ENCODE measurements at places on chromosomes 2 and 18. TPM values are rescaled to one million over a fixed set of nuclear protein-coding genes. Genes with fewer than 3 reads are reported as not detected.

- H3K36me3 ChIP-seq, result no peaks in the 10 kb centered on the region
- H3K4me3 ChIP-seq, result no peak overlapping the region
- H3K27ac ChIP-seq, result no peak overlapping the region
- no peak for DNase-seq
- H3K27me3 ChIP-seq, result no peaks in the 10 kb centered on the region
These were observed 95.8 kb downstream of the TMEM163 start for GRCh38 chr2:134623046-134623445.

DNA sequence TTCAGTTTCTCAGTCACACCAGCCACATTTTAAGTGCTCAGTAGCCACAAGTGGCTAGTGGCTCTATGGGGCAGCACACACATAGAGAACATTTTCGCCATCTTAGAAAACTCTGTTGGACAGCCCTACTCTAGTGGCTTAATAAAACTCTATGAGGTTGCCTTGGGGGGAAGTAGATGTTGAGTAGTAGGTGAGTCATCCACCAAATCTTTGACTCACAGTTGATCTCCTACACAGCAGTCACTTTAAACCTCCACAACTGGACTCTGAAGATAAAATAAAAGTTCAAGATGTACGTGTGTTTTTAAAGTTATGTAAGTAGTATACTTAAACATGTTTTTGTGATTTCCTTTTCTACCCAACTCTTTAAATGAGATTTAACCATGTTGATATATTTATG lies 379.0 kb downstream of the SETBP1 start:
- H3K4me1 ChIP-seq, result no peaks in the 10 kb centered on the region
- H3K27me3 ChIP-seq, result no peaks in the 10 kb centered on the region
- DNase-seq, result no peak
- H3K4me3 ChIP-seq, result no peak overlapping the region
- no peak overlapping the region for H3K27ac ChIP-seq
- H3K36me3 ChIP-seq, result no peaks in the 10 kb centered on the region

DNA sequence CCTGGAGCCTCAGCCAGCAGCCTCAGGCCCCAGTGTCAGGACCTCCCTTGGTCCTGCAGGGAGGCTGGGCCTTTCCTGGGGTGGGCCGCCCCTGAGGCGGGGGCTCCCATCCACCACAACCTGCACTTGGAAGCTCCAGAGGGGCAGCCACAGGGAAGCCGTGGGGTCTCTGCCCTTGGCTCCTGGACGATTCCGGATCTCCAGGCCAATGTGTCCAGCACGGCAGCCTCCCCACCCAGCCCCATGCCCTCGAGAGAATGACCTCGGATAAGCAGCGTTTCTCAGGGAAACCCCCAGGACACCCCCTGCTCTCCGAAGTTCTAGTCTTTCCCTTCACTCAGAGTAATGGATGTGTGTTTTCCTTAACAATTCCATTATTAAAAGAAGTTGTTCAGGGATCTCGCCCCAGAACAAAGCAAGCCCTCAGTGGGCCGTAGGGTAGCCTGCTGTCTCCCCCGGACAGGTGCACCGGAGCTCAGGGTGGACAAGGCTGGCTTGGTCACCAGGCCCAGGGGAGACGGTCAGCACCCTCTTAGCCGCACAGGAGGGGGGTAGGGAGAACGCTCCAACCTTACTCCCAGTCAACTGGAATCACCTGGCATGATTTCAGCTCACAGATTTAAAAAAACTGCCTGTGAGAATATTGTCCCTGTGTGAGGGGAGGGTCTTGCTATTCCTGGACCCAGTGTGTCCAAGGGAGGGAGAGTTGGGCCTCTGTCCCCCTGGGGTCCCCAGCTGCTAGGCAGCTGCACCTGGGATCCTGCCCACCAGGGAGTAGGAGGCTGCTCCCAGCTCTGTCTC lies 72.2 kb upstream of the OTOS start:
- H3K27ac ChIP-seq, result no peak overlapping the region
- H3K4me3 ChIP-seq, result no peak overlapping the region
- H3K36me3 ChIP-seq, result no peaks in the 10 kb centered on the region
- no peak for DNase-seq

The CRACDL gene
- 8.4 TPM for polyA plus RNA-seq

DNA sequence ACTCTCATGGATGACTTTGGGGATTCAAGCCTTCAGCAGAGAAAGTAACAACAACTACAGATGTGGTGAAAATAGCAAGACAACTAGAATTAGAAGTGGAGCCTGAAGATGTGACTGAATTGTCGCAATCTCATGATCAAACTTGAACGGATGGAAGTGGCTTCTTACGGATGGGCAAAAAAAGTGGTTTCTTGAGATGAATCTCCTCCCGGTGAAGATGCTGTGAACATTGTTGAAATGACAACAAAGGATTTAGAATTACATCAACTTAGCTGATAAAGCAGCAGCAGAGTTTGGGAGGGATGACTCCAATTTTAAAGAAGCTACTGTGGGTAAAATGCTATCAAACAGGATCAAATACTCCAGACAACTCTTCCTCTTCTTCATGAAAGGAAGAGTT lies 43.1 kb downstream of the AAK1 start:
- no peaks in the 10 kb centered on the region for H3K27me3 ChIP-seq
- no peaks in the 10 kb centered on the region for H3K4me1 ChIP-seq
- H3K4me3 ChIP-seq, result no peak overlapping the region

- H3K4me3 ChIP-seq, result peak overlapping the region; percentile 48
- H3K4me1 ChIP-seq, result peaks cover 6% of the 10 kb centered on the region
- H3K36me3 ChIP-seq, result no peaks in the 10 kb centered on the region
- DNase-seq, result no peak
- no peak overlapping the region for H3K27ac ChIP-seq
These were observed 1.0 kb downstream of the SP5 start for GRCh38 chr2:170715932-170716777.

The SCN1A gene
- polyA plus RNA-seq, result 0.04 TPM

DNA sequence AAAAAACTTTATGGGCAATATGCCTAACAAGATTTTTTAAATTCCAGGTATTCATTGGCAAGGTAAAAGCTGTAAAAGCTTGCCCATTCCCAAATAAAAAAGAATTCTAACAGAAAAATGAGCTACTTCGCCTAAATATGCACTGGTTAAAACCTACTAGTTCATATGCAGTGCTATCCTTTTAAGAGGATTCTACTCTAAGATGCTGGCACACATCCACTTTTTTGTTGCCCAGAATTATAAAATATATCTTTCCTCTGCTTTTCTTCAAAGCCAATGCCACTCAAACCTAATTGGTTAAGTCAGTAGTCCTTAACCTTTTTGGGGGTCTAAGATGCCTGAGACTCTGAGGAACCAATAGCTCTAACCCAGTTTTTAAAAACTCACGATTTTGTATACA lies 3.2 kb downstream of the XPO1 start:
- H3K36me3 ChIP-seq, result no peaks in the 10 kb centered on the region
- no peak overlapping the region for H3K4me3 ChIP-seq
- no peak for DNase-seq
- H3K27ac ChIP-seq, result peak overlapping the region; percentile 94
- H3K27me3 ChIP-seq, result no peaks in the 10 kb centered on the region
- peaks cover 15% of the 10 kb centered on the region for H3K4me1 ChIP-seq

The SRD5A2 gene
- 1.8 TPM for polyA plus RNA-seq

DNA sequence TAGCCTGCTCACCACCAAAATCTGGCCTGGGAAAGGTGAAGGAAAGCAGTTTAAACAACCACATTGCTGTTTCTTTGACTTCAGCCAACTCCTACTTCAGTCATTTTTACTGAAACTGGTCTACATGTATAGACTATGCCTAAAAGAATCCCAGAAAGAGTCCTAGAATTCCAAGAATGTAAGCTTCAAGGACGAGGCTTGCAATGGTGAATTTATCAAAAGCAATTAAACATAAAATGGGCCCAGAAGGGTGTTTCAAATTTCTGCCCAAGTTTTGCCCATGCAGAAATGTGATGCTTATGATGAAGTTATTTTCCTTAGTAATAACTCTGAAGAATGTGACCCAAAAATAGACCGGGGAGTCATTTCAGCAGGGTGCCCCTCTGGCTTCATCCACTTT lies 16.6 kb downstream of the EN1 start:
- H3K4me1 ChIP-seq, result peaks cover 9% of the 10 kb centered on the region
- no peaks in the 10 kb centered on the region for H3K27me3 ChIP-seq
- no peak overlapping the region for H3K27ac ChIP-seq
- H3K36me3 ChIP-seq, result no peaks in the 10 kb centered on the region
- DNase-seq, result no peak
- no peak overlapping the region for H3K4me3 ChIP-seq

DNA sequence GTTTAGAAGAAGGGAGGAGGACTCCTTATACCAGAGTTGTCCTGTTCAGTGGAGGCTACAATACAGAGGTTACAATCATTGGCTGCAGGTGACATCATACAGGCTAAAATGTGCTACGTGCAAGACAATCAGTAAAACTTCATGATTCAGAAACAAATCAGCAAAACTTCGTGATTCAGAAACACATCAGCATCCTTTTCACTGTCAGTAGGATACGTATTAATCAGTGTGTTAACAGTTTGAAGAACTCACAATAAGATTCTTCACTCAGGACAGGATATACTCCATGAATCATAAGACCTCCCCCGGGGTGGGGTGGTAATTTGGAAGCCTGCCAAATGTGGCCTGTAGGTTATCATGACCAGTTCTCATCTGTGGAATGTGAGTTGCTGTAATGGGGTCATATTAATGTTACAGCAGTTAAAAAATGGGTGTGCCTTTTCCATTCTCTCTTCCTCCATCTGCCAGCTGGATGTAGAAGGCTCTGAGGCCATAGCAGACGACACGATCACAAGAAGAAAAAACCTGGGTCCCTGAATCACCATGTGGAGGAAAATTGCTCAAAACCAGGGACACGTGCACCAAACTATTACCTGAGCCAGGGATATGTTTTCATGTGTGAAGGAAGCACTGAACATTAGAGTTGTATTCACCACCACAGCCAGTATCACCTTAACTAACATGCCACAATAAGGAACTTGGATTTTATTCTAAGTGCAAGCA lies 134.8 kb upstream of the CREB1 start:
- H3K27me3 ChIP-seq, result no peaks in the 10 kb centered on the region
- no peaks in the 10 kb centered on the region for H3K4me1 ChIP-seq
- H3K4me3 ChIP-seq, result no peak overlapping the region
- H3K36me3 ChIP-seq, result no peaks in the 10 kb centered on the region
- DNase-seq, result no peak
- no peak overlapping the region for H3K27ac ChIP-seq

The PRLH gene
- not detected for polyA plus RNA-seq

DNA sequence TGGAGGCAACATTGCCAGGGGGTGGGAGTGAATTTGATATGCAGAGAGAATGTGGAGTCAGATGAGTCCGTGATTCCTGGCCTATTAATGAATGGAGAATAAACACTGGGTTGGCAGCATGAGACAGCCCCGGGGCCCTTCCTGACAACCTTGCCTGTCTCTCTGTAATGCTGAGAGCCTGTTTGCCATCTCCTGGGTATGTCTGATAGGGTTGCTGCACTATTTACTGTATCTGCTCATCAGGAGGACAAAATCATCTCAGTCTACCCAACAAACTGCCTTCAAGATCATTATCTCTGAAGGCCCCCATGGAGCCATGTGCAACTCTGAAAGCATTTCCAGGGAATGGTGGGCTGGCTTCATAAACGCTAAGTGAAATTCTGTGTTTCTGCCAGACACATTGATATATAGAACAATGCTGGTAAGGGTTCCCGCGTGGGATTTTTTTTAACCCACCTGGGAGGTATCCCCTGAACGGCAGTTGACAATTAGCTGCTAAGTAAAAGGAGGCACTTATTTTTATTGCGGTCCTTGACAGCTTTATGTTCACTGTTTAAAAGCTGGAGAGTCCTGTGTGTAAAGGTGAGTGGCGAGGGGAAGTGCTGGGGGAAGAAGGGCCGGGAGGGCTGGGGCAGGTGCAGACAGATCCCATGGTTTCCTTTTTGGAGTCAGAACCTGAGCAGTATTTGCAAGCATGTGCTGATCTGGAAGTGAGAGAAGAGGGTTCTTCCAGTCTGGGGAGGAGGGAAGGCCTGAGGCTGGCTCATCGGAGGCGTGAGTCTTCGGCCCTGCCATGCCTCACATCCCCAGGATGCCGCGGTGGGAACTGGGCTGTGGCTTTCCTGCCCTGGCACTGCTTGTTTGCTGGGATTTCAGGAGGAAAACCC lies 64.8 kb downstream of the ARHGAP25 start:
- no peaks in the 10 kb centered on the region for H3K4me1 ChIP-seq
- no peak overlapping the region for H3K4me3 ChIP-seq
- H3K36me3 ChIP-seq, result no peaks in the 10 kb centered on the region
- H3K27me3 ChIP-seq, result no peaks in the 10 kb centered on the region
- DNase-seq, result no peak
- no peak overlapping the region for H3K27ac ChIP-seq

DNA sequence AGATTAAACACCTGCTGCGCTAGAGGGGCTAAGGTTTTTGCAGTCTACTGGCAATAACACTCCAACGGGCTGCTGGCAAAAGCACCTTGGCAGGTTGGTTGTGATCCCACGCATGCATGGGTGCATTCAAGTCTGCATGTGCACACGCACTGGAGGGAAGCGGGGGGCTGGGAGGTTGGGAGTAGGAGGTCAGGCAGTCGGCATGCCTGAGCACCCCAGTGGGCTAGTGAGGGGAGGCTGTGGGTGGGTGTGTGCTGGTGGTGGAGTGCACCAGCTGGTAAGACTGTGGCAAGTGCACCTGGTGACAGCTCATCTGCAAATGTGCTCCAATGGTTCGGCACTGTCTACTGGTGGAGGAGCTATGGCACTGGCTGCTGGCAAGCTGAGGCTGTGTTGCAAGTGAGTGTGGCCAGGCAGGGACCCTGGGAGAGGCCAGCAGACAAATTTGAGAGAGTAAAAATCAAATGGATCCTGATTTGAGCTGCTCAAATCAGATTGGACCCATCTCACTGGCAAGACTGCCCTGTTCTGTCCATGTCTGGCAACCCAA lies 460.6 kb upstream of the DSEL start:
- no peaks in the 10 kb centered on the region for H3K27me3 ChIP-seq
- H3K4me1 ChIP-seq, result no peaks in the 10 kb centered on the region
- H3K4me3 ChIP-seq, result no peak overlapping the region
- no peak for DNase-seq
- H3K27ac ChIP-seq, result no peak overlapping the region

DNA sequence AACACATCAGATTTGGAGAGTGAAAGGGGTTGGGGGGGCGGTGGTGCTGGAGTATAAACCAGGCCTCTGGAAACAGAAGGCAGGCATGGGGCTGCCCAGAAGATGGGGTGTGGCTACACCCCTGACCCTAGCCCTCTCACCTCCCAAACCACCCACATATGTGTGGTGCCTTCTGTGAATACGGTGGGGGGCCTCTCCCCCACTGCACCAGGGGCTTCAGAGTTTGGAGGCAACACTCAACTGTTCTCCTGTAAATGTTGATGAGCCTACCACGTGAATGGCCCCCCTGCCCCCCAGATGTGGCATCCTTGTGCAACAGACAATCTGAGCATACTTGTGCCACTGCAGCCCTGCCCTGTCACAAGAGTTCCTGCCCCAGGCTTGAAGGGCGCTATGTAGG lies 19.5 kb downstream of the FBXO41 start:
- no peaks in the 10 kb centered on the region for H3K27me3 ChIP-seq
- H3K4me3 ChIP-seq, result no peak overlapping the region
- no peaks in the 10 kb centered on the region for H3K4me1 ChIP-seq
- H3K27ac ChIP-seq, result no peak overlapping the region
- no peaks in the 10 kb centered on the region for H3K36me3 ChIP-seq

All from testis (tissue), 5 donors.